ENCODE measurements at places on chromosomes 5 and 9.

DNA sequence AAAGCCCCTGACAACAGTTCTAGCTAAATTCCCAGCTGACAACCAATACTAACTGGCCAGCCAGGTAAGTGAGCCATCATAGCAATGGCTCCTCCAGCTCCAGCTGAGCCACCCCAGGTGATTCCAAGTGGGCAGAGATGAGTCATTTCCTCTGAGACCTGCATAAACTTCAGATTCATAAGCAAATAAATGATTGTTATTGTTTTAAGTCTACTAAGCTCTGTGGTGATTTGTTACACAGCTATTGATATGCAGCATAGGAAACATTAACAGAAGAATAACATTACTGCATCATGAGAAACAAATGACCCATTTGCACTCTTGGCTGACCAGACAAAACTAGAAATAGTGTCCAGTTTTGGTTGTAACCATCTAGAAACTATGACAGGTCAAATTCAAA, 60.3 kb downstream of the TTC39B start:
- DNase-seq, result no peak

- DNase-seq, result peak; percentile 75
Measured at GRCh38 chr9:8315211-8315610, 515.6 kb upstream of the DMAC1 start.

DNA sequence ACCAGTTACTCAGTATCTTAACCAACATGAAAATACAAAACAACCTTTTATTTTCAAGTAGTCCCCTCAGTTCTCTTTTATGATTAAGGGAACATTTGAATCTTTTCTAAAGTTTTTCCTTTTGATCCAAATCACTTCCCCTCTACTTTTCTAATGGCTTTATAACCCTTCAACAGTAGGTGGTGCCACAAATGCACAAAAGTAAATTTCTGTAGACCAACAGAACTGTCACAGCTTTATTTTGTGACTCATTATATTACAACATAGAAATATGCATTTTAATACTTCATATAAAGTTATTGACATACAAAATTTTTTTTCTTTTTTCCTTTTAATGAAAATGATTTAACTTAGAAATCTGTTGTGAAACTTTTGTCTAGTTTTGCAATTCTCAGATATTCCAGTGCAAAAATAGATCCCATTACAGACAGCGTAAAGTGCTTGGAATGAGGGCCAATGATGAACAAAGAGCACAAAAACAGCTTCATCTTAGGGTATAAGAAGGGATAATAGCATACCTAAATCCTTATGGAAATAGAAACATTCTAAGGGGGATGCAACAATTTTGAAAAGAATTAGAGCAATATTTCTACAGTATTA, 17.0 kb downstream of the NIPSNAP3B start:
- peak; percentile 39 for DNase-seq

DNA sequence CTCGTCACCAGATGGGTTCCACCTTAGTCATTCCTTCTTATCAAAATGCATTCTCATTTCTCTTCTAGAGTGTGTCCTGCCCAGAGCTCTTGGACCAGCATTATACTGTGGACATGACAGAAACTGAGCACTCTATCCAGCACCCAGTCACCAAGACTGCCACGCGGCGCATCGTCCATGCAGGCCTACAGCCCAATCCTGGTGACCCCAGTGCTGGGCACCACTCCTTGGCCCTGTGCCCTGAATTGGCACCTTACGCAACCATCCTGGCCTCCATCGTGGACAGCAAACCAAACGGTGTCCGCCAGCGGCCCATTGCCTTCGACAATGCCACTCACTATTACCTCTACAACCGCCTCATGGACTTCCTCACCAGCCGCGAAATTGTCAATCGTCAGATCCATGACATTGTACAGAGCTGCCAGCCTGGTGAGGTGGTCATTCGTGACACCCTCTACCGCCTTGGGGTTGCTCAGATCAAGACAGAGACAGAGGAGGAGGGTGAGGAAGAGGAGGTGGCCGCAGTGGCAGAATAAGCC, 34.6 kb downstream of the CSF1R start:
- no peak for DNase-seq

Measured in fibroblast of the aortic adventitia (primary cell).